ENCODE measurements at places on chromosomes 3 and 15. TPM values are rescaled to one million over a fixed set of nuclear protein-coding genes. Genes with fewer than 3 reads are reported as not detected.

The MGA gene
- total RNA-seq: 14.8 TPM

The IMPG2 gene
- total RNA-seq: 0.11 TPM

The SATB1 gene
- 12.0 TPM for total RNA-seq

The ALS2CL gene
- 3.1 TPM for total RNA-seq

The SLC22A13 gene
- 0.38 TPM for total RNA-seq

The CHRM5 gene
- not detected for total RNA-seq

The FBN1 gene
- 1,478 TPM for total RNA-seq

The TLR9 gene
- not detected for total RNA-seq

The CPOX gene
- 33.6 TPM for total RNA-seq

The TRH gene
- not detected for total RNA-seq

The NPAP1 gene
- not detected for total RNA-seq

The MB21D2 gene
- total RNA-seq: 26.4 TPM

The GATA2 gene
- 28.6 TPM for total RNA-seq

The POLR2M gene
- 226 TPM for total RNA-seq

The CYP1A2 gene
- total RNA-seq: not detected

The POU1F1 gene
- not detected for total RNA-seq

The TNFAIP8L3 gene
- total RNA-seq: 6.8 TPM

The CACNA2D3 gene
- under 0.01 TPM for total RNA-seq

The KBTBD13 gene
- not detected for total RNA-seq

The CNTN6 gene
- total RNA-seq: not detected

The NECTIN3 gene
- 111 TPM for total RNA-seq

The FBXW12 gene
- total RNA-seq: not detected

The INKA1 gene
- total RNA-seq: 12.0 TPM

The FBXO40 gene
- not detected for total RNA-seq

The POC1A gene
- total RNA-seq: 2.3 TPM

The SLC15A2 gene
- not detected for total RNA-seq

The ZNF80 gene
- not detected for total RNA-seq

The PLCD1 gene
- total RNA-seq: 18.8 TPM

The SLC6A1 gene
- total RNA-seq: not detected

The CASR gene
- total RNA-seq: not detected

The C2CD4B gene
- not detected for total RNA-seq

The ISL2 gene
- total RNA-seq: 2.8 TPM

The CDCP1 gene
- 5.4 TPM for total RNA-seq

The LNP1 gene
- 2.9 TPM for total RNA-seq

The PROK2 gene
- not detected for total RNA-seq

The TMC3 gene
- total RNA-seq: not detected

The PARP15 gene
- total RNA-seq: not detected

The ZDHHC23 gene
- total RNA-seq: 3.8 TPM

The ADGRG7 gene
- total RNA-seq: not detected
